Activated T-cell treated with anti-CD3 and anti-CD28 coated beads, Interleukin-2, amount 50 U/mL, for 72 hours (primary cell): ENCODE measurements at places on chromosomes 4 and X.

GRCh38 chr4:95204873-95205272 lies 343.9 kb downstream of the UNC5C start:
- no peak for DNase-seq

DNA sequence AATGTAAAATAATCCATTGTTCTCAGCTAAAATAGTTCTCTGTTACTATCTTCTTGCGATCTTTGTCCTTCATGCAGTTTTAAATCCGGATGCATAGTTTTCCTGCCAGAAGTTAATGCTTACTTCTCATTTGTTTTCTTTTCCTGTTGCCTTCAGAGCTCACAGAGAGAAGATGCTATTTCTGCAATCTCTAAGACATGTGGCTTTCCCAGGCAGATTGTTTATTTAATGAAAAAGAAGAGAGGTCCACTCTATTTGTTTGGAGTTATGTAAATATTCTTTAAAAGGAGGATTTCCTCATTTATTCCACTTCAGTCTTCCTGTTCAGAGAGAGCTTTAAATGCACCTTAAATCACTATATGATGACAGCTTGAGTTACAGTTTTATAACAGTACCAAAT lies 39.3 kb upstream of the HPGD start:
- no peak for DNase-seq

GRCh38 chr4:105527081-105527480 lies 25.3 kb upstream of the ARHGEF38 start:
- DNase-seq = no peak

DNA sequence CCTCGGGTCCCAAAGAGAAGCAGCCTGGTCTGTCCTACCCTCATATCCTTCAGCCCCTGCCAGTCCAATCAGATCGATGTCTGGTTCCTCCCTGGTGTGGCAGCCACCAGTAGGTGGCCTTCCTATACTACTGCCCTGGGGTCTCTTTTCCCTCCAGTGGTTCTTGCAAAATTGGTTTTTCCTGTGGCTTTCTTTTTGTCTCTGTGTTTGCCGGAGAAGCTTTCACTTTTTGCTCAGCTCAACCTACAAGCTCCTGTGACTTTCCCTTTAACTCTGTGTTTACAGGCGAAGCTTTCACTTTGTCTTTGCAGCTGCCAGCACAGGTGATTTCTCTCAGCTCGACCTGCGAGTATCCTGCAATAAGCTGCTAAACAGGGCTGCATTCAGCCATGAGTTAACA lies 46.8 kb downstream of the UGT2A3 start:
- no peak for DNase-seq

DNA sequence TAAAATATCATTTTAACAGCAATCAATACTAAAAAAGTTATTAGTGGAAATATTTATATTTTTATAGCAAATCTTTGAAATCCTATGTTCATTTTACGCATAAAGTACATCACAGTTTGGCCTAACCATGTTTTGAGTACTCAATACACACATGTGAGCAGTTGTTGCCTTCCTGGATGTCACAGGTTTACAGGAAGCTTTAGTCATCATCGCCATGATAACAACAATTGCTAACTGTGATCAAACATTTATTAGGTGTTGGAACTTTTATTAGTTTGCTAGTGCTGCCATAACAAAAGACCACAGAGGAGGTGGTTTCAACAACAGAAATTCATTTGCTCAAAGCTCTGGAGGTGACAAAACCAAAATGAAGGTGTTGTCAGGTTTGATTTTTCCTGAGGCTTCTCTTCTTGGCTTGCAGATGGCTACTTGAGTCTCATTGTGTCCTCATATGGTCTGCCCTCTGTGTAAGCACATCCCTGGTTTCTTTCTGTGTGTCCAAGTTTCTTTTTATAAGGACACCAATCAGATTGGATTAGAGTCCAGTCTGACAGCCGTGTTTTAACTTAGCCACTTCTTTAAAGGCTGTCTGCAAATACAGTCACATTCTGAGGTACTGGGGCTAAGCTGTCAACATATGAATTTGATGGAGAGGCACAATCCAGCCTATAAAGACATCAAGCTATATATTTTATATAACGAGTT lies 43.1 kb upstream of the BOD1L1 start:
- no peak for DNase-seq

DNA sequence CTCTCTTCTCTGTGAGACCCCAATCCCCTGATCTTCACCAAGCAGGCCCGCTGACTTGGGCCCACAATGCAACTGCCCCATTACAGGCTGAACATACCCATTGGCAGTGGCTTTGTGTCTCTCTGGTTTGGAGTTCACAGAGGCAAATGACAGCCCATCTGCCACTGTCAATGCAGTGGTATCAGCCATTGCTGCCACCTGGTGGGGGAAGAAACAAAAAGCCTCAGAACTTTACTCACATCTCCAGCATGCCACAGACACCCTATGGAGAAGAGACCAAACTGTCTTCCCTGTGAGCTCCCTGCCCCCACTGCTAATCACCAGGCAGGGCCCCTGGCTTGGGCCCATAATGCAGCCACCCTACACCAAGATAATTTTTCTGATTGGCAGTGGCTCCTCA lies 729.3 kb upstream of the ACTRT1 start:
- DNase-seq = peak; percentile 15

- DNase-seq = no peak
Observed at GRCh38 chr4:73021634-73022033, 47.9 kb downstream of the COX18 start.

GRCh38 chr4:179415037-179415846 lies 1973.0 kb upstream of the AGA start:
- DNase-seq = no peak

DNA sequence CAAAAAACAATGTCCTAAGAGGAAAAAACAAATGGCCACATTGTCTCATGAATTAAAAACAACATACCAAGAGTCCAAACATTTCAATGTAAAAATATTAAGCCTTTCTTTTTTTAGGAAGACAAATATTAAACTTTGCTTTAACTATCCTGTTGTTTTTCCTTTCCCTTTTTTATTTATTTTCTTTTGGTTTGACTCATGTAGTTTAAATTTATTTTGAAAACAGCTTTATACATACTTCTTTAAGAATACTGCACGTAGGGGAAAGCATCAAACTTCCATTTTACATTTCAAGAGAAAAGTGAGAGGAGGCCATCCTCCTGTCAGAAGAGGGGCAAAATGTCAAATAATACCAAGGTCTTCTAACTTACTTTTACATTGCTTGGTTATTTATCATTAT lies 8.7 kb downstream of the GAB1 start:
- DNase-seq = no peak

DNA sequence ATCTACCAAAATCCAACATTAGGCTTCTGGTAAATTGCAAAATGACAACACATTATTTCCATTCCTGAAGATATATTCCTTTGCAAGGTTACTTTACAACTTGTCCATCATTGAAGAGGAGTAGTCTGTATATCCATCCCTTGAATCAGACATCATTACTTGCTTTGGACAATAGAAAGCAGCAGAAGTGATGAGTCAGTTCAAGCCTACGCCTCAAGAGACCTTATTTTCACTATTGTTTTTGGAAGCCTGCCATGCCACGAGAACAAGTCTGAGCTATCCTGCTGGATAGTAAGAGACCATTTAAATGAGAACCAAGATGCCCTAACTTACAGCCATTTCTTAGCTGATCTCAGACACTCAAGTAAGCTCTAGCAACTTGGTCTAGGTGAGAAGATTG lies 246.0 kb upstream of the HHIP start:
- DNase-seq = no peak

DNA sequence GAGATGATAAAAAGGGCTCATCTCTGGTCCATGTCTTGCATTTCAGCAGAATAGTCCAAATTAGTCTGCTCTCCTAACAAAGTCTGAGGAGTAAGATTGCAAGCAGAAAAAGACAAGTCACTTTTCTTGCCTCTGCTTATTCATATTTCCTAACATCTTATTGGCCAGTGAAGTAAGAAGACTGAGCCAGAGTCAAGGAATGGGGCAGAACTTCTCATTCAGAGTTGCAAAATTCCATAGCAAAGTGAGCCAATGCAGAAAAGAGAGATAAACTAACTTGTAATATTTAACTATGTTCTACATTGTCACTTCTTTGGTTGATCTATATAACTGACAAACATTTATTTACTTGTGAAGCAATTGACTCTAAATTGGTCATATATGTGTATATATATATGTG lies 2304.0 kb downstream of the ARAP2 start:
- DNase-seq = no peak

GRCh38 chrX:52983321-52984000 lies 25.1 kb upstream of the FAM156A start:
- no peak for DNase-seq

GRCh38 chr4:3250438-3250955 lies 1.5 kb downstream of the MSANTD1 start:
- no peak for DNase-seq

DNA sequence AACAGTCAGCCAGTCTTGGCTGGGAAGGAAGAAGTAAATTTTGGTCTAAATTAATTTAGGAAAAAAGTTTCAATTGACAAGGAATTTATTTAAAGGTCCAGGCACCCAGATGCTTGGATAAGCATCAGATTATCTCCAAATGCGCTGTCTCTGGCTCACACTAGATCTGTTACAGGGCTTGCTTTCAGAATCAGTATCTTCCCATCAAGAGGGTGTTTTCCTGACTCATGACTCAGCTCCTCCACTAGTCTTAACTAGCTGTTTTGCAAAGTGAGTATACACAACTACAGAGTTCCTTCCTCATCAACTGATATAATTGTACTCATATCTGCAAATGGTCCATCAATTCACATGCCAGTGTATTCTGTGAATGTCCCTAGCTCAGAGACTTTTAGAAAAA lies 482.1 kb upstream of the CPEB2 start:
- DNase-seq = no peak

GRCh38 chr4:54696649-54697048 lies 38.9 kb downstream of the KIT start:
- DNase-seq = no peak

DNA sequence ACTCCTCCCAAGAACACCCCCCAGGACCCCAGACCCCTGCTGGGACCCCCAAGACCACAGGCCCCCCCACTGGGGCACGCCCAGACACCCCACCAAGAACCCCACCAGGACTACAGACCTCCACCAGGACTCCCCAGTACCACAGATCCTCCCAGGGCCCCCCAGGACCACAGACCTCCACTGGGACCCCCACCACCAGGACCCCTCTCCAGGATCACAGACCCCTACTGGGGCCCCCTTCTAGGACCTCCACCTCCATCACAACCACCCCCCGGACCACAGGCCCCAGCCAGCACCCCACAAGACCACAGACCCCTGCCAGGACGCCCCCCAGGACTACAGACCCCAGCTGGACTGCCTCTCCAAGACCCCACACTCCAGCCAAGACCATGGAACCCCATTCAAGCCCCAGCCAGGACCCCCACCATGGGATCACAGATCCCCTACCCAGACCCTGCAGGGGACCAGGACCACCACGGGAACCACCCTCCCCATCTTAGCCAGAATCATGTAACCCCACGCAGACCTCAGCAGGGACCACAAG lies 855 bp upstream of the DHRSX start:
- DNase-seq = no peak

DNA sequence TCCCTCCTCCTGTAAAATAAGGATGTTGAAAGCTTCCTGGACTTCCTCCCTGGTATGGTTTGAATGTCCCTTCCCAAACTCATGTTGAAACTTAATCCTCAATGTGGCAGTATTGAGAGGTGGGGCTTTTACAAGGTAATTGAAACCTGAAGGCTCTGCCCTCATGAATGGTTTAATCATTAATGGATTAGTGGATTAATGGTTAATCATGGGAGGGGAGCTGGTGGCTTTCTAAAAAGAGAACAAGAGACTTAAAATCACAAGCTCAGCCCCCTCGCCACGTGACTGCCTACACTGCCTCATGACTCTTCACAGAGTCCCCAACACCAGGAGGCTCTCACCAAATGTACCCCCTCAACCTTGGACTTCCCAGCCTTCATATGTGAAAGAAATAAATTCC lies 124.6 kb upstream of the ANXA3 start:
- no peak for DNase-seq

DNA sequence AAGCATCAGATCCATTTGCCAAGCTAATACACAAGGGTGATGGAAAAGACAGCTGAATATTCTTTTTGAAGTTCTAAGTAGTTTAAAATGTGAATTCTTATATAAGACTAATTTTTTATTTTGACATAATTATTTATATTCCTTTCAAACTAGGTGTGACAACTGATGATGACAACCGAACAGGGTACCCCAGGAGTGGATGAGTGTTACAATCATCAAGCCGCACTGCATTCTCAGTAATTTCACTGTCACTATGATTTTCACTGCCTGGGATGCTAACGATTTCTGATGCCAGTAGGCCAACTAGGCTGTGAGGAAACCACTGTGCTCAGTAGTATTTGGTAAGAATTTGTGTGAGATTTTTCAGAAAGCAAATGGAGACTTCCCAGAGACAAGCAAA lies 317.5 kb downstream of the ARAP2 start:
- no peak for DNase-seq

GRCh38 chr4:170227928-170228327 lies 138.2 kb upstream of the AADAT start:
- no peak for DNase-seq

GRCh38 chrX:103839404-103839803 lies 7.3 kb upstream of the RAB9B start:
- peak; percentile 22 for DNase-seq

DNA sequence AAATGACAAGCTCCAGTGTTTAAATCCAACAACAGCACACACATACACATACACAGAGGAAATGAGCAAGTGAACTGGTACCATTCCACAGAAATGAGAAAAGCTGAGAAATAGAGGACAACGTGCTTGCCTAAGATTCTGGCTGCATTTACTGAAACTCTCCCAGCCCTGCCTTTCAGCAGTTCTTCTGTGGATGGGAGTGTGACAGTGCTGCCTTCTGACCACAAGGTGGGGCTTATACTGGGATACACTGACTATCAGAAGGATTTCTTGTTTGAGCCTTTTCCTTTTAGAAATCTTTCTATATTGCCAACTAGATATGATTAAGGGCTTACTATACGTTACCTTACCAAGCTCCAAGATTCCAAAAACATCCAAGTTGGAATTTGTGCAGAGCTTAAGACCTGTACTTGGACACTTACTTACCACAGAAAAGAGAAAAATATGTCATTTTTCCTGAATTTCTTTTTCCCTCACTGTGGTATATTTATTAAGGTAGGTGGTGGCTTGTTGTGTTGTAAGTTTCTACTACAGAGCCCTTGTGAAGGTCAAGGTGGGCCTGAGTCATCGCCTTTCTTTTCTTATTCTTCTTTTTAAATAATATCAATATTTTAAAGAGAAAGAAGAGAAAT lies 10.7 kb upstream of the CXCL8 start:
- no peak for DNase-seq

DNA sequence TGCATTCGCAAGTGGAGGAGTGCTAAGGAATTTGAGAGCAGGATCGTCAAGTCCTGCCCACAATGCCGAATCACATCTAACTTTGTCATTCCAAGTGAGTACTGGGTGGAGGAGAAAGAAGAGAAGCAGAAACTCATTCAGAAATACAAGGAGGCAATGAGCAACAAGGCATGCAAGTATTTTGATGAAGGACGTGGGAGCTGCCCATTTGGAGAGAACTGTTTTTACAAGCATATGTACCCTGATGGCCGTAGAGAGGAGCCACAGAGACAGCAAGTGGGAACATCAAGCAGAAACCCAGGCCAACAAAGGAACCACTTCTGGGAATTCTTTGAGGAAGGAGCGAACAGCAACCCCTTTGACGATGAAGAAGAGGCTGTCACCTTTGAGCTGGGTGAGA lies 100.2 kb upstream of the MED14 start:
- no peak for DNase-seq
